Left lung (tissue), 14 donors: ENCODE measurements at places on chromosomes 6 and 20. TPM values are rescaled to one million over a fixed set of nuclear protein-coding genes. Genes with fewer than 3 reads are reported as not detected.

GRCh38 chr6:70479236-70479635 is 65.9 kb downstream of the FAM135A start:
- DNase-seq: no peak

GRCh38 chr6:73032586-73032985 is 192.7 kb downstream of the KHDC1L start:
- DNase-seq: no peak

DNA sequence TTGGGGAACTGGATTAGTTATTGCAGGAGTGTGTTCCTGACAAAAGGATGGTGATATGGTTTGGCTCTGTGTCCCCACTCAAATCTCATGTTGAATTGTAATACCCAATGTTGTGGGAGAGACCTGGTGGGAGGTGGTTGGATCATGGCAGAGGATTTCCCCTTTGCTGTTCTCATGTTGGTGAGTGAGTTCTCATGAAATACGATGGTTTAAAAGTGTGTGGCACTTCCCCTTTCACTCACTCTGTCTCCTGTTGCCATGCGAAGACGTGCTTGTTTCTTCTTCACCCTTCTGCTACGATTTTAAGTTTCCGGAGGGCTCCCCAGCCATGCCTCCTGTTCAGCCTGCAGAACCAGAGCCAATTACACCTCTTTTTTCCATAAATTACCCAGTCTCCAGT is 16.2 kb upstream of the TREM1 start:
- DNase-seq: no peak

Gene TNFRSF6B
- total RNA-seq: 17.6 TPM

Gene CYP24A1
- 0.64 TPM for total RNA-seq

Gene NKAIN4
- total RNA-seq: not detected

Gene SLC22A7
- total RNA-seq: not detected

Gene HLA-DMB
- total RNA-seq: 59.0 TPM

Gene LHFPL5
- not detected for total RNA-seq

Gene TBXT
- not detected for total RNA-seq
